ENCODE measurements at places on chromosomes 1 and 21. TPM values are rescaled to one million over a fixed set of nuclear protein-coding genes. Genes with fewer than 3 reads are reported as not detected.

The AHCTF1 gene
- 53.0 TPM for total RNA-seq

The FHAD1 gene
- not detected for total RNA-seq

The MROH9 gene
- not detected for total RNA-seq

The TENT5C gene
- 3.7 TPM for total RNA-seq

The LY9 gene
- 16.4 TPM for total RNA-seq
